MCF 10A (cell line): ENCODE measurements at places on chromosomes 12 and 14. TPM values are rescaled to one million over a fixed set of nuclear protein-coding genes. Genes with fewer than 3 reads are reported as not detected.

- DNase-seq: no peak
Observed at GRCh38 chr12:131444220-131445164, 266.4 kb upstream of the SFSWAP start.

DNA sequence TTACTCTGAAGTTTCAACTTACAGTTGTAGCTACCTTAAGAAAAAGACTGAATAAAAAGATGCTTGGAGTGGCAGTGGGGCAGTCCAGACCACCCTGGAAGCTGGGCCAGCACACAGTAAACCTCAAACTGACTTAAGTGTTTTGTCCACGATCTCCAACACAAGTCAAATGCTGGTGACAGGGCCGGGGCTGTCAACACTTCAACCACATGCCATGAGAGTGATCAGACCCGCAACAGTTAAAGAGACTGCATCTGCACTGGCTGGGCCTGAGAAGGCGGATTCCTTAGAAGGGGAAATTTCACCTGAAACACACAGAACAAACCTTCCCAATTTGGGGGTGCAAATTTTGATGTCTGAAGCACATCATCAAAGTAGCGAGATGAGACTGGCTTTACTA is 223.5 kb upstream of the CAND1 start:
- no peak for DNase-seq

The ALDH1L2 gene
- 165 TPM in 2 replicates for total RNA-seq

DNA sequence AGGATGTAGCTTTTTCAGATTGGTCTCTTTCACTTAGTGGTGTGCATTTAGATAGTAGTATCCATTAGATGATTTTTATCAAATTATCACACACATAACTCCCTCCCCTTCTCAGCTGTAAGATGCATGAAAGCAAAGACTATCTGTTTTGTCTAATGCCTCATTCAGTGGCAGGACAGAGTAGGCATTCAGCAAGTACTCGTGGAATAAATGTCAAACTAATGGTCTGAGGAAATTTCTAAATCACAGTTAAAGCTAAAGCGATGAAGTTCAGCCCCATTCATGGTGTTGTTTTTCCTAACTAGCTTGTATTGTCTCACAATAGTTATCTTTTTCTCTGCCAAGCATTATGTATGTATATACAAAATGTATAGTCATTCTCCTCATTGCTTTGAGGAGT is 16.1 kb downstream of the CCNK start:
- DNase-seq: no peak

The PDZRN4 gene
- not detected in 2 replicates for total RNA-seq

DNA sequence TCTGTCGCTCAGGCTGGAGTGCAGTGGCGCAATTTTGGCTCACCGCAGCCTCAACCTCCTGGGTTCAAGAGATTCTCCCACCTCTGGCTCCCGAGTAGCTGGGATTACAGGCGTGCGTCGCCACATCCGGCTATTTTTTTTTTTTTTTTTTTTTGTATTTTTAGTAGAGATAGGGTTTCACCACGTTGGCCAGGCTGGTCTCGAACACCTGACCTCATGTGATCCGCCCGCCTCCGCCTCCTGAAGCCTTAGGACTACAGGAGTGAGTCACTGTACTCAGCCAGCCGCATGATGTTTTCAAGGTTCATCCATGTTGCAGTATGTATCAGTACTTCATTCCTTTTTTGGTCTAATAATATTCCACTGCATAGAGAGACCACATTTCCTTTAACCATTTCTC is 2.4 kb upstream of the RNF34 start:
- no peak for DNase-seq

- no peak for DNase-seq
Observed at GRCh38 chr12:70165450-70165849, 77.8 kb upstream of the CNOT2 start.
